Activated CD4-positive, CD25-positive, alpha-beta regulatory T cell treated with anti-CD3 and anti-CD28 coated beads, Interleukin-2, amount 50 U/mL, for 72 hours (primary cell): ENCODE measurements at places on chromosomes 4 and X.
A peak's percentile ranks its signal among the peaks of the same experiment; 100 is the strongest.

DNA sequence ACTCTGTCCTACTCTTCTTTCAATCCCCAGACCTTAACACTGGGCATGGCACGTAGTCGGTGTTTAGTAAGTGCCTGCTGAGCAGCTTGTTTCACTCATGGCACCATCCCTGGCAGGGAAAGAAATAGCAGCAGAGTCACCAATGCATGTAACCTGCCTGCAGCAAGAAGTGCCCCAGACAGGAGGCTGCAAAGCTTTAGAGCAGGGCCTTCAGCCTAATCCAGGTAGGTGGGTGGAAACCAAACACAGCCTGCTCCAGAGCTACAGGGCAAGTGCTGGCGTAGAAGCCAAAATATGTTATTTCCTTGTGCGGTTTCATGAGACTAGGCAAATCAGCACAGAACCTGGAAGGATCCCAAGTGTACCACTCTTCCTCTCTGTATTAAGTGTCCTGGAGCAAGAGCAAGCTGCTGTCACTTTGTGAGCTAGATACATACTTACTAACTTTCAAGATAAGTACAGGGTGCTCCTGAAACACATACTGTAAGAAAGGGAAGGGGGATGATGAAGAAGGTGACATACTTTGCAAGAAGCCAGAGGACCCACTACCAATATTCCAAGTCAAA, 5.5 kb downstream of the PROM1 start:
- no peak for DNase-seq

- DNase-seq: no peak
Measured at GRCh38 chr4:54120518-54120917, 20.6 kb downstream of the GSX2 start.

DNA sequence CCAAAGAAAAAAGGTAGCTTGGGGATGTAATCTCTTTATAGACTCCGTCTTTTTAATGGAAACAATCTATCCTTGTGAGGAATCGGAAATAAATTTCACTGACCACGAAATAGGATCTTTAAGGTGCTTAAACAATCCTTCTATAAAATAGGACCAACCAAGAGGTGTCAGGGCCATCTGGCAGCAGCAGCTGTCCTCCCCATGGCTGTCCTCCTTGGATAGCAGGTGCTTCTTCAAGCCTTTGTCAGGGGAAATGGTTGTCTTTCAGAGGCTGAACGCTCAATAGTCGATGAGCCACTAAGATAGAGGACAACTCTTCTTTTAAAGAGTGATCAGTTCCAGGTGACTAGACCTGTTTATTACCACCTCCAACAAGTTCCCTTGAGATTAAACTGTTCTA, 231.0 kb downstream of the ADGRL3 start:
- DNase-seq: no peak

DNA sequence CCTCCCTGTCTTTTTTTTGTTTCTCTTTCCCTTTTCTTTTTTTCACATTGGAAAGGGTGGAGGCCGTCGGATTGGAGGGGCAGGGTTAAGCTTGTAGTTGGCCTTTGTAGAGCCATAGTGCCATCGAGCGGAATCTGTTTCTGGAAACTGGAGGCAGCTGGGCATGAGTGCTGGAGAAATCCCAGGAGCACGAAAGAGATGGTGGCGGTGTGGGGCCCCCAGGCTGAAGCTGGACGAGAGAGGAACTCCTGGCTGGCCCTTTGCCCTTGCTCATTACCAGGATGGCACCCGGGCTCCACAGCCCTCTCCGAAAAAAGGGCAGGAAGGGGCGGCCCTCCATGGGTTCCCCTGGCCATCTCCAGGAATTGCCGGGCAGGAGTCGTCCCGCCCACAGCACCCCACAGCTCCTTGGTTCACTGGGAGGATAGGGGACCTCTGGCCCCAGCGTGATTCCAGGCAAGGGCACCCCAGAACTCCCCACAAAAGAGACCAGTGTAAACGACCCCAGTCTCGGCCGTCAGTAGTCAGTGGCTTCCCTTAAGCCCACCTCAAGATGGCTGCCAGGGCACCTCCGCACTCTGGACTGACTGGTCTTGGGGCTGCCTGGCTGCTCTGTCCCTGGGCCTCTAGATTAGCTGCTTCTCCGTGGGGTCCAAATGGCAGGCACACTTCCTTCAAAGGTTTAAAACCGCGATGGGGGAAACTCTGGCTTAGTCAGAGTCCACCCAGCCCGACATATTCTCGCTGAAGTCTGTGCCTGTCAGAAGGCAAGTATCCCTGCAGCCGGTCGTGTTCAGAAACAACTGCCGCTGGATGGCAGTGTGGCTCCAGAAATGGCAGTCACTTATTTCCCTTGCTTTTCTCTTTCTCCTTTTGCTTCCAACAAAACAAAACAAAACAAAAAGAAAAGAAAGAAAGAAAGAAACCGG, 74.1 kb downstream of the NBDY start:
- peak; percentile 67 for DNase-seq
